ENCODE measurements at places on chromosomes 7 and 10.

DNA sequence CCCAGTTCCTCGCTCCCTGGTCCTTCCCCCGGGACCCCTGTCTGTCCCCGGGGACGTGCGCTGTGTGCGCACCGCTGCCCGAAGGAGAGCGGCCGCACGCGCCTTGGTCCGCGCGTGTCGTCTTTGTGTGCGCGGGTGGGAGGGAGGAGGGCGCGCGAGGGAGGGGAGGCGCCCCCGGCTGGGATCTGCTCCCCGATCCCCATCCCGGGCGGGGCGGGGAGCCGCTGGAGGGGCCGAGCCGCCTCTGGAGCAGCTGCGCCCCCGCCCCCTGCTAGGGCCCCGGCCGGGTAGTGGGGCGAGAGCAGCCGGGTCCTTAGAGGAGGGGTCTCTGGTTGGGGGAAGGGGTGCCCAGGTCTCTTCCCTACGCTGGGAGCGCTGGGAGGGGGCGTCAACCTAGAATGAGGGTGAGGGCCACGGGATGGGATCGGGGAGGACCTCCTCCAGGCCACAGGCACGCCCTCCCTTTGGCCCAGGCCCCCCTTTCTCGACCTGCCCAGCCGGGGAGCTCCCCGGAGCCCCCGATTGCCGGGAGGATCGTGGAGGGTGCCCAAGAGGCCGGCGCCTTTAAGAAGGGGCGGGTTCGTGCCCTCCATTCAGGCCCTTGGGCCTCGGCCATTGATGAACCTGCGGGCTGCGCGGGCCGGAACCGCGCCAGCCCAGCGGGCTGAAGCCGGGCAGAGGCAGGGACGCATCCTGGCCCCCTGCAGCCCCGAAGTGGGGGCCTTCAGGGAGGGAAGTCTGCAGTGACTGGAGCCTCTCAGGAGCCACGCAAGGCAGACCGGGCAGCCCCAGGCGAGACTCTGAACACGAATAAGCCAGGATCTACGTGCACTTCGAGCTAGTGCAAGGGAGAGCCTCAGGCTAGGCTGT is 678 bp downstream of the SH2B2 start:
- DNase-seq, result peak; percentile 41

- no peak for DNase-seq
These were observed 156.4 kb downstream of the PRPF18 start for GRCh38 chr10:13743101-13743693.

GRCh38 chr10:127345231-127345965 is 149.0 kb upstream of the INSYN2A start:
- no peak for DNase-seq

- no peak for DNase-seq
These were observed 132.8 kb downstream of the POLR1F start for GRCh38 chr7:19575909-19576557.

DNA sequence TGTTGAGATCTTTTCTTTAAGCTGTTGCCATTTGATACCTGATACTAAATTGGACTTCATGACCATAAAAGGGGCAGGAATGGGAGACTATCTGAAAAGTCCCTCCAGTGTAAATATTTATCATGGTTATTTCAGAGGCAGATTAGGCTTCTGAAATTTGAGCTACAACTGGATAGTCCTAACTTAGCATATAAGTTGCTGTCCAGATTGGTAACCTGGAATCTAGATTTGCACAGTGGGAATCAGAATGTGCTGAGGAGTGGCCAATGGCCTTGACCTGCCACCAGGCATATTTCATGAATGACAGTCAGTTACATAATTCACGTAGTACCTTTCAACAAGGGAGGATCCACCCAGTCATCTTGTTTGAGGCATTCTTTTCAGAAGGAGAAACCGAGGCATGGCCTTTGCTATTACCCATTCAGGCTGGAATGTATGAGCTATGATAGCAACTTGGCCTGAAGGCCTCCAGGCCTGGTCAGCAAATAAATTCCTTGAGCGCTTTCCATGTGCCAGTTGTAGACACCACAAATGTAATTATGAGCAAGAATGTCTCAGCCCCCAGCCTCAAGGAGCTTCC is 80.0 kb downstream of the EEPD1 start:
- DNase-seq, result no peak

GRCh38 chr10:29857843-29858701 is 201.3 kb downstream of the JCAD start:
- peak; percentile 46 for DNase-seq

GRCh38 chr7:102241431-102241830 is 45.2 kb upstream of the SH2B2 start:
- DNase-seq, result no peak

DNA sequence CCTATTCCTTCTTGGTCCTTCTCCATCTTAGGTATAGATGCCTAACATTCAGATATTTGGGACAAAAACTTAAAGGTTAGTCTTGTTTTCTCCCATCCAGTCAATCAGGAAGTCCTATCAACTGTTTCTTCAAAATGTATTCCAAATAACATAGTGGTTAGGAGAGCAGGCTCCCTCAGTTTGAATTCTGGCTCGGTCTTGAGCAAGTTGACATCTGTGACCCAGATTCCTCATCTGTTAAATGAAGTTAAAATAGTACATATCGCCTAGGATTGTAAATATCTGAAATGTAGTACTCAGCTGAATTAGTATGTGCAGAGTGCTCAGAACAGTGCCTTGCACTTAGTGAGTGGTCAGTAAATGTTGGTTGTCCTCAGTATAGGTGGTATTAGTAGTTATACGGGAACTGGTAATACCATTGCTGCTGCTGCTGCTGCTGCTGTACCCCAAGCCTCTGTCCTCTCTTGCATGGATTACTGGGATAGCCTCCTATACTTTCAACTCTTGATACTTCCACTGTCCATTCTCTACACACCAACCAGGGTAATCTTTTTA is 58.6 kb downstream of the RALA start:
- no peak for DNase-seq

- peak; percentile 56 for DNase-seq
These were observed at the start of gene GATA3 for GRCh38 chr10:8054494-8055407. Gene GATA3, plus strand, starts transcription at chr10:8054688. Its CDS starts 968 bp downstream, at chr10:8055656.

- no peak for DNase-seq
These were observed 152.4 kb upstream of the ADCY1 start for GRCh38 chr7:45421806-45422205.

DNA sequence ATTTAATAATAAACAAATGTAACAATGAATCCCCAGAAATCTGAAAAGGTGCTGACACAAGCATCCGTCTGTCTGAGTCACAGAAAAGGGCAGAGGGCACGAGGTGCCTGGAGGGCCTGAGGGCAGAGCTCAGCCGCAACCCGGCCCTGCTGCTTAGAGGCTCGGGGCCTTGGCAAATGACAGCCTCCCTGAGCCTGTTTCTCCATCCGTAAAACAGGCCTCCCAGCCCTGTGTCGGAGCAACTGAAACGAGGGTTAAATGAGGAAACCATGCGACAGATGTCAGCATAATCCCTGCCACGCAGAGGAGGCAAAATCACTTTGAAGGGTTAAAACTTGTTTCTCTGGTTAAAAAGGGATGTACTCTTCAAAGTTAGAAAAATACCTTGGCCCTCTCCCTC is 24.9 kb downstream of the NUDT1 start:
- DNase-seq, result no peak

DNA sequence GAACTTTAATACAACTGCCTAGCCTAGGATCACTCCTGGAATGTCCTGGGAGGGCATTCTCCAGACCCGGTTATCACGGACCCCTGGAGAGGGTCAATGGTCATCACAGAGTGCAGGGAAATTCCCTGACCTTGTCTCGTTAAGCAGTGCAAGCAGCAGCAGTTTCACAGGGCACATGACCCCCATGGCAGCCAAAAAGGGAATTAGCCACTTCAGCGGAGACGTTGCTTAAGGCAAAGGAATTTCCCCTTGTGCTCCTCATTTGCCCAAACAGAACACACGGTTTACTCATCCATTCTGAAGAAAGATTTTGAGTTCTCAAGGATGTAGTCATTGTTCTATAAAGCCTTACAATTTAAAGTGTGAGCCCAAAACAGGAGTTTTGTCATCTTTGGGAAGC is 260.3 kb downstream of the SNX13 start:
- DNase-seq, result peak; percentile 69

GRCh38 chr10:27020243-27020642 is 80.1 kb downstream of the ANKRD26 start:
- DNase-seq, result no peak

- DNase-seq, result no peak
These were observed 40.2 kb upstream of the TNS3 start for GRCh38 chr7:47621979-47622561.

- no peak for DNase-seq
These were observed 12.6 kb upstream of the C10orf95 start for GRCh38 chr10:102463983-102464382.

DNA sequence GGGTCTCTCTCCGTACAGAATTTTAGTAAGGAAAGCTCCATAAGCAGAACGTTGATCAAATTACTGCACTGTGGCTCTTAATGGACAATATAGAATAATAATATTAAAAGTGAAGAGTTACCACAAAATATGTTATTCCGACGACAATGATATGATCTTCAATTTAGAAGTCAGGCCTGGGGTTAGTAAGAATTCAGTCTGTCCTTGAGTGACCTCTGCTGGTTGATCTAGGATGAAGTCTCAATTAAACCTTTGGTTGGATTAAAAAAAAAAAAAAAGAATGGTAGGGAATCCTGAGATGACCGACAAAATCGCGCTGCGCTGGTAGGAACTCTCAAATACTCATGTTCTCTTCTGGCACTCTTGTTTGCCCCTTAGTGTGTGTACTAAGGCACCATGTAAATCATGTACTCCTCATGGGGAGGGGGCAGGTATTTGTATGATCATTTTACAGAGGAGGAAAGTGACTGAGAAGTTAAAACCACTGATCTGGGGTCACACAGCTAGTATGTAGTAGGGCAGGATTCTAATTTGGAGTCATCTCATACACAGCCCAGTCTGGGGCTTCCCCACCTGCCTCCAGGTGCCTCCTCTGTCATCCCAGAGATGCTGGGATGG is 161.3 kb upstream of the NPVF start:
- DNase-seq, result peak; percentile 42

- no peak for DNase-seq
These were observed 46.4 kb downstream of the PDGFA start for GRCh38 chr7:473211-473734.

DNA sequence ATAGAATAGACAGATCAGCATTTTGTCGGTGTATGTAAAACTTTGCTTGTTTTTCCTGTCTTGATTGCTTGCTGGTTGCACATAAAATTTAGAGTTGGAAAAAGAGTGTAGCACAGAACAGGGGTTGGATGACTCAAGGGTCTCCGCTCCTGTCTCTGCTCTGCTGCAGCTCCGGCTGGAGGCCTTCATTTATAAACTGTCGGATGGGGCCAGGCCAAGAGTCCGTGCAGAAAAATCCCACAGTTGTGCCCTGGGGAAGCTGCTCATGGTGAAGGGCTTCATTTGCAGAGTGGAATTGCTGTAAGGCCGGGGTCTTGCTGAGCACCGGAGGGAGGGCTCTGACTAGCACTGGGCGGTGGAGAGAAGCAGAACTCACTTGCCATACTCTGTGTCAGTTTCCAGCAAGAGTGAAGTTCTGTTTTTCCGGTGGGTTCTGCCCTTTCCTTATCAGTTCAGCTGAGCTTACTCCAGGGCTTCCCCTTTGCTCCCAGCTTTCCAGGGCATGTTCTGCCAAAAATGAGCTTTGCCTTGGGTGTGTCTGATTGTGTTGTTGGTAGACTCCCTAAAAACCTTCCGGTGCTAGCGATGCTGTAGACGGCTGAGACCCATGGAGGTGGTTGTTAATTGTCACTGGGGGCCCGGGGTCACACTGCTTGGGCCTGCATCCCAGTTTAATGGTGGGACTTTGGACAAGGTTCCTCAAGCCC is 67.2 kb downstream of the CAMK1D start:
- DNase-seq, result no peak

- no peak for DNase-seq
These were observed 899.1 kb upstream of the ZWINT start for GRCh38 chr10:57260175-57260574.

DNA sequence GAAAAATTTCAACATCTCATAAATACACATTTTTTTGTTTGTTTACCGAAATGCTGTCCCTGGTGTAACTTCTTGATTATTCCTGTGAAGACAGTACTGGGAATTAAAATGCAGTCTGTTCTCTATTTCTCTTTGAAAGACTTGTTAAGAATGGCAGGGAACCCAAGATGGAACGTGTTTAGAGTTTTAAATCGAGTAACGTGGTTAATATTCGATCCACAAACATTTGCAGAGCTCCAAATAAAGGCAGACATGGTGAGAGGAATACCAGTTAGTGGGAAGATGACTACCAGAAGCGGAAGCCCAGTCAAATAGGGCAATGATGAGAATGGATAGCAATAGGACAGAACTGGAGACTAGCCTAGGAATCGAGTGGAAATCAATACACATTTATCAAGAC is 6.7 kb downstream of the PON3 start:
- DNase-seq, result no peak

GRCh38 chr10:100364735-100365391 is 17.8 kb downstream of the SCD start:
- DNase-seq, result no peak

- DNase-seq, result no peak
These were observed 50.7 kb upstream of the RPA3 start for GRCh38 chr7:7768977-7769709.

GRCh38 chr7:23520582-23520981 is 11.2 kb downstream of the TRA2A start:
- DNase-seq, result no peak

DNA sequence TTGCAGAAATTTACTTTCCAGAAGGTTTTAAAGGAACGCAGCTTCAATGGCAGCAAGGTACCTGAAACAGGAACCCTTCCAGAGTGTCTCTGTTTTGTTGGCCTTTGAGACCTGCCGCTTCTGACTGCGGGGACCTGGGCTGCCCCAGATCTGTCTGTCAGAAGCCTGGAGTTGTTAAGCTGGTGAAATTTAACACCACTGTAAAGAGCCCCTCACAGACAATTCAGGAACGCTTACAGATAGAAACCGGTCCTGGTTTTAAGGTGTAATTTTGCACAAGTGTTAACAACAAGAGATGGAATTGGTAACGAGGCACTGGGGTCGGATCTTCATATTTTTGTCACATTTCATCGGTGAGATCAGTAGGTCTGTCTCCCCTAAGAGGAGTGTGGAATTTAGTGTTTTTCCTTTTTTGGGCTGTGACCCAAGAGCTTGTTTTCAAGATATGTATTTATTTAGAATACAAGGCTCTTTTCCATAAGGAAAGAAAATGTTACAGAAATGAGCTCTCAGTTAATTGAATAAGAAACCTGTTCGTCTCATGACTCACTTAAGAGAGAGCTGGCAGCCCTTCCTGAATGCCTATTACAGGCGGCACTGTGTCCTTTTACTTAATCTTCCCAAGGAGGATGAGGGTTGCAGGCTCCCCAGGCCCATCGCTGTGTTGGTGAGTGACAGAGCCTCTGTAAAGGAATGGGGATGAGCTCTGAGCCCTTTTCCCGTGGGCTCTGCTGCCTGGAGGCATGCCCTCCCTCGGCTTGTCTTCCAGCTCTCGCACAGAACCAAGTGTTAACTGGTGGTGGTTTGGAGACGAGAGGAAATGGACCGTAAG is 168.7 kb downstream of the CUX1 start:
- no peak for DNase-seq

- DNase-seq, result no peak
These were observed 1356.8 kb downstream of the XPNPEP1 start for GRCh38 chr10:108566316-108567107.
